ENCODE measurements at places on chromosomes 3 and 15.

DNA sequence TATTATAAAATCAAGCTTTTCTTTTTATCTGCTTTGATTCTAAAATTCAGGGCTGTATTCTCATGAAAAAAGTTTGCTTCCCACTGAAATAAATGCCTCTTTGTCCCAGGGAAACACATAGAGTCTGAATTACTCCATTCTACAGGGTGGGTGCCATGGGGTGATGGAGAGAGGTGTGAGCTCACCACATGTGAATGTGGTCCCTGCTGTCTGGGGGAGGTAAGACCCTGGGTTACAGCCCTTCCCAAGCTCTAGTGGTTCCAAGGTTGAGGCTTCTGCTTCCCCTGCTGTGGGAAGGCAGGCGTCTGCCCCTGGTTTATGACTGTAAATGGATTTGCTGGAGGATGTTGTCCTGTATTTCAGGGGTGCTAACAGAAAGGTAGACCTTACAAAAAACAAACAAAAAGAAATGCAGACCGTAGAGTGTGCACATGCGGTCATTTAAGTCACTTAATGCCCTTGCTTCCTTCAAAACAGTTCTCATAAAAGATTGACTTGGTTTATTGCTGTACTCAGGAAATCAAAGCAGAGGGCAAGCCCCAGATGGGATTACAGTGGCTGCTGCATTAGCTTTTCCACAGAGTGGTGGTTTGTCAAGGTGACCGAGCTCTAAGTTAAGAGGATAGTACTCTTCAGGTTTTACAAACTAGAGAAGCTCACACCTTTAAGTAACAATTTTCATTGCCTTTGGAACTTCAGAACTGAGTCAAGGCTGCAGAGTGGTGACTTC lies 49.2 kb downstream of the CTDSPL start:
- no peak for DNase-seq

GRCh38 chr15:78673476-78673875 lies 32.5 kb upstream of the CHRNB4 start:
- DNase-seq: no peak

DNA sequence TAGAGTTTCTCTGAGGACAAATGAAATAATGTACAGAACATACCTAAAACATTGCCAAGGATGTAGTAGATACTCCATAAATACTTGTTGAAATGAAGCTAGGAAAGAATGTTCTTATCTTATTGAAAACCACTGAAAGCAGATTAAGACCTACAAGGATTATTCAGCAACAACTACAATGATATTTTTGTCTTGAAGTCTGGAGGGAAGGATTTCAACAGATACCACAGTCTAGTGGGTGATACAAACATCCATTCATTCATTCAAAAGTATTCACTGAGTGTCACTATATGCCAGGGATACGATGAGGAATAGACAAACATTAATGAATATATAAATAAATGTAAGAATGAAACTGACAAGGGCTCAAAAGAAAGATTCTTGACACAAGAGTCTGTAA lies 74.7 kb upstream of the THBS1 start:
- no peak for DNase-seq

DNA sequence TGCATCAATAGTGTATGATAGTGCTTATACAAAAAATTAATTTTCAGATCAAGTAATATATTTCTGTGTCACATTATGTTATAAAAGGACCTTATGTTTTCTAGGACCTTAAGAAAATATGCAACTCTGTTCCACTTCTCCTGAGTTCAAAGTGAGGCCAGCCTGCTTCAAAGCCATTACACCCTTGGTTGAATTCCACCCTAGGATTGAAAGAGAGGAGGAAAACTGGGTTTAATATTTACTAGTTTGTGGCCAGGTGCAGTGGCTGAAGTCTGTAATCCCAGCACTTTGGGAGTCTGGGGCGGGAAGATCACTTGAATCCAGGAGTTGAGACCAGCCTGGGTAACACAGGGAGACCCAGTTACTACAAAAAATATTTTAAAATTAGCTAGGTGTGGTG lies 32.9 kb upstream of the NR1I2 start:
- DNase-seq: no peak

GRCh38 chr15:76669521-76670207 lies 235.5 kb downstream of the SCAPER start:
- no peak for DNase-seq

DNA sequence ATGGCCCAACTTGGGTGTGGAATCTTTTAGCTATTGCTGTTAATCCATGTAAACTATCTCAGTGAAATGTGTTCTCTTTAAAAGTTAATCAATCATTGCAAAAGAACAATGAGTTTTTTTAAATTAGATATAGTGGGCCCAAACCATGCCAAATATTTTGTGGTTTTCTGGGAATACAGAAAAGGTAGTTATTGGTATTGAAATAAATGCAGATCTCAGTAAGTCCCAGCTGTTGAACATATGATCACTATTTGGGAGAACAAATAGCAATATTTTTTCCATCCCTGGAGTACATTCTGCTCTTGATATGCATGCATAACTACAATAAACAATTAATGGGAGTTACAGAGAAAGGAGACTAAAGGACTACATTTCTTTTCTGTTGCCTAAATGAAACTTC lies 36.0 kb upstream of the LEKR1 start:
- DNase-seq: no peak

DNA sequence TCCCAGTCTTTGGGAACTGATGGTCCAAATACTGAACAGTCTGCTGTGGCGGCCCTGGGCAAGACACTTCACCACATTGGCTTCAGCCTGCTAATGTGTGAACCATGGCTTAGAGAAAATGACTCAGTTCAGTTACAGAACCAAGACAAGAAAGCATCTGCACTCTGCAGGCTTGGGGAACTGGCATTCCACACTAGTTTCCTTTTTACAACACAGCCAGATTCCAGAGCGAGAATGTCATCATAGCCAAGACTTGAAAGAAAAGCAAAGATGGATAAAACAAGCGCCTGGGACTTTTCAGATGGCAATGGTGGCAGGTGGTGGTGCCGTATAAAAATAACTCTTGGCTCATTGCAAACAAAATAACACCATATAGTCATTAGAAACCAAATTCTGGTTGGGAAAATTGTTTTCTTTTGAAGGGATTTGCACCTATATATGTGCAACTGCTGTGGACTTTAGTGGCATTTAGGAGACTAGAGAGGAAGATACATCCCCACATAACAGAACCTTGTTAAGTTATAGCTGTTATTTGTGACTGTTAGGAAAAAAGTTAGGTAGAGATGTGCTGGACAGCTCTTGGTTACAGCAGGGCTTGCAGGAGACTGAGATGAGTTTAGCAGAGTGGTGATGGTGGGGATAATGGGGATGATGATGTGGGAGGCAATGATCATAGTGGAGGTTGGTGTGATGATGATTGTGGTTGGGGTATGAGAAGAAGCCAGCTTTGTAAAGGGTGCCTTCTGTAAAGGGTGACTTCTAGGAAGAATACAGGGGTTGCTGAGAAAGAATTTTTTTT lies 273.6 kb downstream of the THRB start:
- no peak for DNase-seq

DNA sequence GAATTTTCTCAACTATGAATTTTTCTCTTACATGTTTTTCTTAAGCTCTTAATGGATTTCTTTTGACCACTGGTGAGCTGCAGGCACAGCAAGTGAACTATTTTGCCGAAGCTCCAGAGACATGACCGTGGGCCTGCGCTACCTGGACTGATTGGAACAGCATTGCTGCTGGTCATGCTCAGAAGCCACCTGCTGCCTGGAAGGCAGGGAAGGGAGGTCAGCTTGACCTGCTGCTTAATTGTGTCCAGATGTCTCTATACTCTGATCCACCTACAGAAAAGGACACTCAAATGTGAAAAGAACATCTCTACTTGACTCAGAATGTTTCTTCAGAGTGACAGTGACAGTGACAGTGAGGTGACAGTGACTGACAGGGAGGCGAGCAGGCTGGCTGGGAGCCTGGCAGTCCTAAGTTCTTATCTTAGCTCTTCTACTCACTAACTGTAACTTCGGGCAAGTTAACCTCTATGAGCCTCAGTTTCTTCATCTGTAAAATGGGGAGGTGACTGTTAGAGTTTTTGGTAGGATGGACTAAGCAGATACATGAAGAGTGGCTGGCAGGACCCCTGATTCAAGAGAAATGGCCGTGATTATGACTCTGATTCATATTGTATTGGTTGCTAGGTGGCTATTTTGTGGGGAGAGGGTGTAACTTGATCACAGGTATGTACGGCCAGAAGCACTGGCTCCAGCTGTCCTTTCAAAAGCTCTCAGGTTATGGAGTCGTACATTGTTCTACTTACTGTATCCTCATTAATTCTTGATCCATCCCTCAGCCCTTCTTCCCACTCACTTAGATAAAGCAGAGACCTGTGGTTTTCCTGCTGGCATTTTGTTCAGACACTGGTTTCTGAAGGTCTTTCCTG lies 54.8 kb upstream of the DLG1 start:
- DNase-seq: no peak

- DNase-seq: no peak
Measured at GRCh38 chr3:31978553-31978952, 2.5 kb downstream of the OSBPL10 start.

DNA sequence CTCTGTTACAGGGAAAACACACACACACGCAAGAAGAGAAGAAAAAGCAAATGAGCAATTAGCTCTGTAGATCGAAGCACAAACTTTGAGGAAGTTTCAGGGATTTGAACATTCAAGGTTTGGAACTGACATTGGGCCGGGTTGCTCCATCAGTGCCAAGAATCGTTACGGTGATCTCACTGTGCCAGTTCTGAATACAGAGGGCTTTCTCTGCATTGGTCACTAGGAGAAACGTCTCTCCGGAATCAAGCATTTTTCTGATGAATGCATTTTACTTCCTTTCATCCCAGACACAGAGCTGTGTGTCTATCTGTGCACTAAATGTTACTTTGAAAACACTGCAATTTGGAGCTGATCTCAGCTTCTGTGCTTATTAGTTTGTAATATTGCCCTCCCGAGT lies 11.2 kb downstream of the HRH1 start:
- DNase-seq: no peak

- peak; percentile 73 for DNase-seq
Measured at GRCh38 chr3:108818404-108818803, 4.2 kb upstream of the TRAT1 start.

DNA sequence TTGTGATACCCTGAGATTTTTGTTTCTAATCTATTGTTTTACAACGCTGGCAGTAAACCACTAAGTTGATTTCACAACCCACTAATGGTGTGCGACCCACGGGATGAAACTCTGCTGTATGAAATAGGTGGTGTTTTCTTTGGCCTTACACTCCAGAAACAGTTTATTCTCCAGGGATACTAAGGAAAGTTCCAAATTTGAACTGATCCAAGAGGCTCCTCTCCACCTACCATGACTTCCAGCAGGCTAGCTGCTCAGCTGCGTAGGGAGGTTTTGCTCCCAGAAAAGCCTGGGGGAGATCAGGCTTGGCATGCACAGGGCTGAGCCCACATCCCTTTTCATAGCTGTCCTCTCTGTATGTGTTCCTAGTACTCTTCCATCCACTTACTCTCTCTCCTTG lies 71.5 kb downstream of the FAM174B start:
- no peak for DNase-seq

GRCh38 chr3:128619146-128619890 lies 31.3 kb downstream of the RPN1 start:
- peak; percentile 40 for DNase-seq

- no peak for DNase-seq
Measured at GRCh38 chr3:148102156-148102555, 595.5 kb upstream of the AGTR1 start.

- DNase-seq: no peak
Measured at GRCh38 chr3:38147421-38147820, 9.0 kb downstream of the MYD88 start.

- no peak for DNase-seq
Measured at GRCh38 chr3:194082743-194083636, 53.0 kb upstream of the HES1 start.

GRCh38 chr3:32367442-32367841 lies 24.2 kb upstream of the CMTM7 start:
- DNase-seq: no peak

DNA sequence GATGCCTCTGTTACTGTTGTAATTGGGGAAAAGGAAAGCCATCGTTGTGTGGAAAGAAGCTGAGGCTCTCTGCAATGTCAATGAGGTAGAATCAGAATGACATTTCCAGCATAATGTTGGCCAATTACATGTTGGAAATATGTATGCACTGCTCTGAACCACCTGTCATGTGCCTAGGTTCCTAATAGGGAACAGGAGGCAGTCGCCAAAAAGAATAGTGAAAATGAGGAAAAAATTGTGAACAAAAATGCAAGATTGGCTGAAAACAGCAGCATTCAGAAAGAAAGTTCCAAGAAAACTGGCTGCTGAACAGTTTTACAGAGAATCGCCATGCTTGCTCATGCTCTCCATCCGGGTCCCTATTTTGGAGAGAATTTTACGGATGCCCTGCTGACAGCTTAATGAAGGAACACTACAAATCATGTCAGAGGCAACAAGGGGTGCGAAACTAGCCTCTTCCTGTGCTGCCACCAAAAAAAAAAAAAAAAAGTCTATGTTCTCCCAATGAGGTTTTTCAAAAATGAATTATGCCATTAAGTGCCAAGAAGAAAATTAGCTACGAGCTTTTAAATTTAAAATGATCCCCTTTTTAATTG lies 305.9 kb upstream of the ARRDC4 start:
- no peak for DNase-seq

DNA sequence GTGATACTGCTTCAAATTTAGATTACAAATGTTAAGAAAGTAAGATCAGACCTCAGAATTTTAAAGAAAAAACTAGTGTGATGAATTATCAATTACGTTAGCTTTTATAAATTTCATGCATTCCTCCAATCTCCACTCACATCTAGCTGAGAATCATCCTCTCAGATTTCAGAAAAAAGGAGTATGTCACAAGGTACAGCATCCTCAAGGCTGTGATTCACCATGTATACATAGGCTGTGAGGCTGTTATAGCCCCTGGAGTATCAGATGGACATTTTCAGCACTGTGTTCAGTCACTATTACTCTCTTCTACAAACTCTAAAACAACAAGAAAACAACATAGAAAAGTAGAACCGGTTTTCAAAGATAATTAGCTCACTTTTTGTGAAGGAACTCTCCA lies 214.4 kb downstream of the PCCB start:
- DNase-seq: no peak

DNA sequence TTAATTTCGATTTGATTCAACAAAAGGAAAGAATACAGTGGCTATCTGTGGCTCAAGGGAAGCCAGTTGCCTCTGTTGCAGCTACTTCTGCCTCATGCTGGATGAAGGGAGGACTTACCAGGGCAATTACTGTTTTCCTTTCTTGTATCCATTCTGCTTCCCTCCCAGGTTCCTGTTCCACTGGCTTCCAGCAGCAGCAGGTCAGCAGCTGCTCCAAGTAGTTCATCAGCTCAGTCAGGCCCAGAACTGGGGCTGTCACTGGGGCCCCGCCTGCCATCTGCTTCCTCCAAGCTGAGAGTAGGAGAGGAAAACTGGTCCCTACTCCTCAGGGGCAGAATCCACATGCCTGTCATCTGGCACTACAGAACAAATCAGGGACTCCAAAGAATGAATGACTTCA lies 48.6 kb upstream of the ULK4 start:
- DNase-seq: no peak

- peak; percentile 77 for DNase-seq
Measured at GRCh38 chr3:52240059-52240885, 1.3 kb upstream of the TWF2 start.

- peak; percentile 26 for DNase-seq
Measured at GRCh38 chr3:10561946-10562560, 56.7 kb upstream of the ATP2B2 start.
